ENCODE measurements at places on chromosomes 3 and 15.

GRCh38 chr3:194633349-194634004 lies at the start of gene TMEM44:
Gene TMEM44 (minus strand): TSS chr3:194633419. CDS start chr3:194633215, 204 bp downstream.
- peak; percentile 84 for DNase-seq

DNA sequence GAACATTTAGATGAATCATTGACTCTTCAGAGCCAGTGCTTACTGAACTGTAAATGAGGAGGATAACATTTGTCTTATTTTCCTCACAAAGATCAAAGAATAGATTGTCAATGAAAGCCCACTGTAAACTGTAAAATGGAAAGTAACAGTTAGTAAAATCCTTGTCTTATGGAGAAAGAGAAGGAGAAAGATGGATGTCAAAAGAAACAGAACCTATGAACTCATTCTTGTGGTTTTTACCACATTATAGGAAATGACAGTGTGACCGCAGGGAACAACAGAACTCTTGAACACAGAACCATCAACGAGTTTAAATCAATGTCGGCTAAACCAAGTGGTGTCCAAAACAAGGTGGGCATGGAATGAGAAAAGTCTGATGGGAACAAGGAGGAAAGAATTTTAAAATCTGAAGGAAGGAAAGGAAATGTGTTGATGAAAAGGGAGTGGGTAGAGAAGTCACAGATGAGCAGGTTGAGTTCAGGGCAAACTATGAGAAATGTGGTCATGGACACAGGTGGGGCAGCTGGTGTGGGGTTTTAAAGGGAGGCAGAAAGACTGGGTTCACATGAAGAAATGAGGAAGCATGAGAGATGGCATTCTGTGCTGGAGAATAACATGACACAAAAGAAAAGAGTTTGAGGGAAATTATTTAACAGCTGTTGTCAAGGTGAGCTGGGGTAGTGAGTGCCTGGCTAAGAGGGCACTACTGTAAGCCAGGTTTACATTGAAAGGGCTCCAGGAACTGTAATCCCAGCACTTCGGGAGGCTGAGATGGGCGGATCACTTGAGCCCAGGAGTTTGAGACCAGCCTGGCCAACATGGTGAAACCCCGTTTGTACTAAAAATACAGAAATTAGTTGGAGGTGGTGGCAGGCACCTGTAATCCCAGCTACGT lies 42.4 kb upstream of the ETV5 start:
- DNase-seq = no peak

GRCh38 chr15:46703020-46703861 lies 1014.1 kb upstream of the SEMA6D start:
- no peak for DNase-seq

- no peak for DNase-seq
Observed at GRCh38 chr3:159667261-159667660, 321.4 kb upstream of the IL12A start.

DNA sequence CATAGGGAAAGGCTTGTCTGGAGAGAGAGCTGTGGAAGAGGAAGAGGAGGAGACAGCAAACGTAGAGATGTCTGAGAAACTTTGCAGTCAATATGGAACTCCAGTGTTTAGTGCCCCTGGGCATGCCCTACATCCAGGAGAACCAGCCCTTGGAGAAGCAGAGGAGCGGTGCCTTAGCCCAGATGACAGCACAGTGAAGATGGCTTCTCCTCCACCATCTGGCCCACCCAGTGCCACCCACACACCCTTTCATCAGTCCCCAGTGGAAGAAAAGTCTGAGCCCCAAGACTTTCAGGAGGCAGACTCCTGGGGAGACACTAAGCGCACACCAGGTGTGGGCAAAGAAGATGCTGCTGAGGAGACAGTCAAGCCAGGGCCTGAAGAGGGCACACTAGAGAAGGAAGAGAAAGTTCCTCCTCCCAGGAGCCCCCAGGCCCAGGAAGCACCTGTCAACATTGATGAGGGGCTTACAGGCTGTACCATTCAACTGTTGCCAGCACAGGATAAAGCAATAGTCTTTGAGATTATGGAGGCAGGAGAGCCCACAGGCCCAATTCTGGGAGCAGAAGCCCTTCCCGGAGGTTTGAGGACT lies 6.9 kb downstream of the MAP1A start:
- DNase-seq = no peak

GRCh38 chr15:70339571-70340493 lies 242.1 kb upstream of the TLE3 start:
- DNase-seq = no peak

- DNase-seq = no peak
Observed at GRCh38 chr15:100668348-100668745, 66.0 kb downstream of the ASB7 start.

DNA sequence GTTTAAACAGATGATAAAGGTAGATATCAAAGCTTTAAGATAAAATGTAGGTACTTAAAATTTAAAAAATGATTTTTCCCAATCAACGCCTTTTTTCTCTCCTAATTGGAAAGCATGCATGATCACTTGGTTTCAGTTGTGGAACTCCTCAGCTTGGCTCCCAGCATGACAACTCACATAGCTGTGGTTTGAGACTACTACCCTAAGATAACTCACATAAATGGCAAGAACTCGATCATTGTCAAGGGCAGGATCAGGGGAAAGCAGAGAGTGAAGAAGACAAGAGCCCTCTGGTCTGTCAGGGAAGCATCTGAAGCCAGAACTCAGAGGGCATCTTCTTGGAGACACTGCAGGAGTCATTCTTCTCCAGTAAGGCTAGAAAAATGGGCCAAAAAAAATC lies 516.7 kb downstream of the NTRK3 start:
- no peak for DNase-seq

DNA sequence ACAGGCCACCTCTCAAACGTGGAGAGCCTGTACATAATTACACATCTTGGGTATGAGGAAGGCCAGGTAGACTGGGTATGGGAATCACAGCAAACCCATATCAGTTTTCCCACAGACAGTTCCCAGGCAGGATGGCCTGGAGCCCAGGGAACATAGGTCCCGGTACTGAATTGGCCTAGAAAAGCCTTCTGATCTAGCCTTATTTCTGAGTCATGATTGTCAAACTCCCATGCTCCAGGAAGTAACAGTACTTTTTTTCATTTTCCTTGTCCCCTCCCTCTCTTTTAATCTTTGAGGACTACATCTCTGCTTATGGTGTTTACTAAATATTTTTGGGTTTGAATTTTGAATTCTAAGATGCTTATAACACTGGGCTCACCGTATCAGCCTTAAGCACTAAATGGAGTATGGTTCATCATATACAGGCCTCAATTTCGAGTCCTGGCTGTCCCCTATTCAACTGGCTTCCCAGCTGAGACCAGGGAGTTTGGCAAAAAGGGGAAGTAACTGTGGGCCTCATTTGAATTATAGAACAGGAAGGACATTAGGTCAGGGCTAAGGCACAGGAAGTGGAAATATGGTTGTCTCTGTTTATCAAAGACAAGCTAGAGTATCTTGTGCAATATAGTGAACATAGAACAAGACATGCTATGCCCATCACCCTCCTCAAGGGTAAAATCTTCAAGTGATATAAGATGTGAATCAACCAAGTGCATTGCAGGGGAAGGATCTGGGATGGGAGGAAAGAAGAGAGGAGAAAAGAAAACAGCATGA lies 494.6 kb downstream of the NTRK3 start:
- no peak for DNase-seq

GRCh38 chr15:60384526-60385126 lies 13.2 kb downstream of the ANXA2 start:
- DNase-seq = no peak

DNA sequence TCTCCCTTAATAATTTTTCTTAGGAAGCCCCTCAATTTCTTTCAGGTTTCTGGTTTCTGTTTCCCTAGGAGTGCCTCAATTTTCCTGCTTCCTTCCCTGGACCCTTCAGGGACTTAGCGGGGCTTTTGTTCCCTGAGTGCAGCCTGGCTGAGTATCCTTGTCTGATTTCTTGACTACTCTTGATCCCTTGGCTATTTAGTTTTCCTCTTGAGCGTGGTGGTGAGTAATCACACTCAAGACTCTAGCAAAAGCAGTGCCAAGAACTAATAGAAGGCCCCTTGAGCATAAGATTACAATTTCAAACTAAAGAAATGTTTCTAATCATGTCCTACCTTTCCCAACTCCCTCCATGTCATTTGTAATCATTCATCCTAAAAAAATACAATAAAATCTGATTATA lies 94.3 kb upstream of the C3orf80 start:
- peak; percentile 84 for DNase-seq

DNA sequence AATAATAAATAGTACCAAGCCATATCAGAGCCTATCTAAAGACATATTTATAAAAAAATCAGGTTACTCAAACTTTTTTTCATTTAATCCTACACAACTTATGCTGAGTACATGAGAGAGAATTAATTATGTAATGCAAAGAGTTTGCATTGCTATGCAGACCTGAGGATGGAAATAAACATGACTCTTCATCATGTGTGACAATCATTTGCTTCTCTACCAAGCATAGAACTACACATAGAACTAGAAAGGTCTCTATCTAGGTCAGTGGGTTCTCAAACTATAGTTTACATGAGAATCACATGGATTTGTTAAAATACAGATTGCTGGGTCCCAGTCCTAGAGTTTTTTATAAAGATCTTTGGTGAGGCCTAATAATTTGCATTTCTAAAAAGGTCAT lies 86.8 kb downstream of the GBE1 start:
- no peak for DNase-seq

DNA sequence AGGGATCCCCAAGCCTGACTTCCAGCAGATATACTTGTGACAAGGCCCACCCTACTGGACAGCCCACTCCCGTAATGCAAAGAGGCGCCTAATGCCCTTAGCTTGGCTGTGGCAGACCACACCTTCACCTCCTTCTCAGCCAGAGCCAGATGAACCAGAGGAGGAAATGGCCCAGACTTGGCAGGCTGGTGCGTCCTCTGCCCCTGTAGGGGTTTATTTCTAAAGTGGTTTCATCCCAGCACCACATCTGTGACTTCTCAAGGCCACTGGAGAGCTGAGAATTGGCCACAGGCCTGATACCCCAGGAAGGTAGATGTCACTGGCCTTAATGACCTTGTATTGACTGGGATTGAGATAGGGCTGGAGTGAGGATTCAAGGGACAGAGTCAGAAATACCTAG lies 29.5 kb downstream of the BOC start:
- no peak for DNase-seq

DNA sequence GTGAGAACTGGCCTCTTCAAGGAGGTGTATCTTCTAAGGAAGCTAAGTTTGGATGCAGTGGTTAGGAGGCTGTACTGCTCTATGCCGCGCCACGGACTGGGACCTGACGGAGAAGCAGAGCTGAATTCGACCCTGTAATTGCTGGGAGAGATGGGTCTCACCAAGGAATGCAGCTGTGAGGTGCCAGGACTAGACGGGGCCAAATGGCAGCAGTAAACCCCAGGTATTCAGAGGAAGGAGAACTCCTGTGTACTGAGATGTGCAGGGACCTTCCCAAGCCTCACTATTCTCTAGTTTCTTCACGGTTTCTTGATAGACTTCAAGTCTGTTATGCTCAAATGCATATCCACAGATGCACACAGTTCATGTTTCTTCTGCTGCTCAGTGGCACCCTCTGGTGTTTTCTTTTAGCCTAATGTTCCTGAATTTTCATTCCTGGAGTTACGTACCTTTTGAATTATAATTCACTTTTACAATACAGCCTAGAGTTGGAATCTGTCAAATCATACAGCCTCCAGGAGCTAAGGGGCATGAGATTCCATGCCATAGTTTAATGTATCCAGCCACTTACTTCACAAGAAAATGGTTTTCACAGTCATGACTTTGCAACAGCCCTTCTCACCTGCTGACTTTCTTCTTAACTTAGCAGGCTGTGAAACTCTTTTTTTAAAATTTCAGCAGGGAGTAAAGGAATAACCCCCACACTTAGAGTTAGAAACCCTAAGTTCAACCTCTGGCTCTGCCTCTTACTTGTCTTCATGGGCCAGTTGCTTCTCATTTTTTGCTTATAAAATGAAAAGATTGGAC lies 61.8 kb downstream of the GLDN start:
- DNase-seq = peak; percentile 74

DNA sequence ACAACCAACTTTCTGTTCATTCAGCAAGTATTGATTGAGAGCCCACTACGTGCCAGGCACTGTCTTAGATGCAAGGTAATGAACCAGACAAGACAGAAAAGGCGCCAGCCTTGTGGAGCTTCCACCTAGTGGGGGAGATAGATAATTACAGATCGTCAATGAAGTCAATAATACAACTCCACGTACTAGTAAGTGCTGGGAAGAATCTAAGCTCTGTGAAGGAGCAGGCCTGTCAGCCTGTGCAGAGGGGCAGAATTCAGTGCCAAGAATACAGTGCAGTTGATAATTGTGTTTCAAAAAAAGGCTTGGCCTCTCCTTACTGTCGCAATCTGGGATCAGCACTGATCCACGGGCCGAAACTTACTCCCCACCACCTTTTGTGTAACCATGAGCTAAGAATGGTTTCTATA lies 186.3 kb downstream of the FEZF2 start:
- peak; percentile 37 for DNase-seq

DNA sequence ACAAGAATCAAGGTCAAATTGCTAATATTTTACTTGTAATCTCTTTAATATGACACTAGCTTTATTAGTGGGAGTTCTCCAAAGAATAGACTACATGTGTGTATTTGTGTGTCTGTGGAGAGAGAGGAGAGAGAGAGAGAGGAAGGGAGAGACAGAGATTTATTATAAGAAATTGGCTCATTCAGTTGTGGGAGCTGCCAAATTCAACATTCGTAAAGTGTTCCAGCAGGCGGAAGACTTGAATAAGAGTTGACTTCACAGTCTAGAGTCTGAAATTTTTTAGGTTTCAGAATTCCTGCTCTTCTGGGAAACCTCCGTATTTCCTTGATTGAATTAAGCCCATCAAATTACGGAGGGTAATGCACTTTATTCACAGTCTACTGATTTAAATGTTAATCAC lies 4.7 kb upstream of the CLDN1 start:
- peak; percentile 89 for DNase-seq

GRCh38 chr3:27166888-27167287 lies 202.3 kb downstream of the NEK10 start:
- peak; percentile 97 for DNase-seq

All from fibroblast of the aortic adventitia (primary cell).